Common myeloid progenitor, CD34-positive (primary cell): ENCODE measurements at places on chromosomes 2 and 18.
A peak's percentile ranks its signal among the peaks of the same experiment; 100 is the strongest.

DNA sequence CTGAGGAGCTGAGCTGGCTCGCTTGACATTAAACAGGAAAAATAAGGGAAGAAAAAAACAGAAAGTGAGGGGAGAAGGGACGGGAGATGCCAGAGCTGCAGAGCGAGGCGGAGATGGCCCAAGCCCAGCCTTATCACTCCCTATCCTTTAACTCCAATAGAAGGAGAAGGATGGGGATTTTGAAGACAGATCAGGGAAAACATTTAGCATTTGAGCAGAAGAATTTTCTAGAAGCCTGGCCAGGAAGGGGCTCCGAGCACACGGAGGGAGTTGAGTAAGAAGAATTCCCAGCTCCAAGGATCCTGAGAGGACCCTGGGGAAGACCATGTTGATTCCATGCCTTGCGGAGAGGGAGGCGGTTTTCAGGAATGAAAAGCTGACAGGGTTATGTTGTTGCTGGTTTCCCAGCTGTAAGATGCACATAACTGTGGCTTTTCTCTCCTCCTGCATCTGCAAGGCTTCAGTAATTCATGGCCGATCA is 35.6 kb downstream of the TWIST2 start:
- H3K4me1 ChIP-seq, result no peaks in the 10 kb centered on the region
- H3K4me3 ChIP-seq, result no peak overlapping the region
- no peak for DNase-seq

GRCh38 chr2:187550857-187551256 is 3.4 kb downstream of the TFPI start:
- no peaks in the 10 kb centered on the region for H3K27me3 ChIP-seq
- no peak overlapping the region for H3K27ac ChIP-seq
- H3K4me3 ChIP-seq, result no peak overlapping the region
- no peak for DNase-seq
- no peaks in the 10 kb centered on the region for H3K36me3 ChIP-seq

DNA sequence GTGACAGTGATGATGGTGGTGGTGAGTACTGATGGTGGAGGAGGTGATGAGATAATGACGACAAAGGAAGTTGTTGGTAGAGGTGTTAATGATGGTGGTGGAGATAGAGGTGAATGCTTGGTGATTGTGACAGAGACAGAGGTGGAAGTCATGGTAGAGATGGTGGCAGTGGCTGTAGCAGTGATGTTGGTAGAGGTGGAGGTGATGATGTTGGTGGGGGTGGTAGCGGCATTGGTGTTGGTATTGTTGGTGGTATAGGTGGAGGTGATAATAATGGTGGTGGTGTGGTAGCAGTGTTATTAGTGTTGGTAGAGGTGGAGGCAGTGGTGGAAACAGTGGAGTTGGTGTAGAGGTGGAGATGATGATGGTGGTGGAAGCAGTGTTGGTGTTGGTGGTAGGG is 36.4 kb downstream of the LYPD1 start:
- no peak overlapping the region for H3K27ac ChIP-seq
- no peaks in the 10 kb centered on the region for H3K36me3 ChIP-seq

GRCh38 chr2:231181860-231182512 is 16.4 kb upstream of the ARMC9 start:
- no peaks in the 10 kb centered on the region for H3K36me3 ChIP-seq
- peak overlapping the region; percentile 36 for H3K27ac ChIP-seq

- H3K27ac ChIP-seq, result no peak overlapping the region
- H3K4me3 ChIP-seq, result no peak overlapping the region
- H3K36me3 ChIP-seq, result no peaks in the 10 kb centered on the region
- H3K4me1 ChIP-seq, result no peaks in the 10 kb centered on the region
- H3K27me3 ChIP-seq, result no peaks in the 10 kb centered on the region
Observed at GRCh38 chr2:44573996-44574395, 212.2 kb downstream of the CAMKMT start.

DNA sequence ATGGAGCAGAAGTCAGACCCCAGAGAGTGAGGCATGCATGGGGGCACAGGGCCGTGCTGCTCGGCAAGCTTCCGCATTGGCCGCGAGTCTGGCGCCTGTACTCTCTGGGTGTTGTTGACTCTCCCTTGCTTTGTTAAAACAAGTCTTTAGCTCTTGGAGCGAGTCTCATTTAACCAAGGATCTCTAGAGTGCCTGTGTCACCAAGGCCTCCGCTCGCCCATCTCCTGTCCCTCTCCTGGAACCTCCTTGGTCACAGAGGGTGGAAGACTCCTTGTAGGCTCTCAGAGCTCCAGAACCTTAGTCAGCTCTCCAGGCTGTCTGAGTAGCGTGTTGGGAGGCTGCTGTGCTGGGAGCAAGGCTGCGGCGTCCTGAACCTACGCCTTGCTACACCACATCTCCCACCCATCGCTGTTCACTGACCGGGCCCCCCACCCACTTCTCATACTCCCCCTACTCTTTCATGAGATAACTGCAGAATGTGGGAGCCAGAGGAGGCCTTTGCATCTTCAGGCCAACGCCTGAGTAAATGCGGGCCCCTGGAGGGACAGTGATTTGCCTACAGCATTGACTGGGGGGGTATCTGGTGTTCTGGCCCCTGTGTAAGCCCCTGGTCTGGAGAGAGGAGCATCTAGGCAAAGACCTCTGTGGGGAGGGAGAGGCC is 66.1 kb downstream of the CIB4 start:
- H3K27me3 ChIP-seq, result peaks cover 21% of the 10 kb centered on the region
- H3K36me3 ChIP-seq, result no peaks in the 10 kb centered on the region
- no peak overlapping the region for H3K27ac ChIP-seq

- no peak overlapping the region for H3K4me3 ChIP-seq
- DNase-seq, result no peak
- no peaks in the 10 kb centered on the region for H3K27me3 ChIP-seq
- H3K36me3 ChIP-seq, result no peaks in the 10 kb centered on the region
- H3K27ac ChIP-seq, result no peak overlapping the region
Observed at GRCh38 chr2:883803-884748, 66.6 kb upstream of the SNTG2 start.

DNA sequence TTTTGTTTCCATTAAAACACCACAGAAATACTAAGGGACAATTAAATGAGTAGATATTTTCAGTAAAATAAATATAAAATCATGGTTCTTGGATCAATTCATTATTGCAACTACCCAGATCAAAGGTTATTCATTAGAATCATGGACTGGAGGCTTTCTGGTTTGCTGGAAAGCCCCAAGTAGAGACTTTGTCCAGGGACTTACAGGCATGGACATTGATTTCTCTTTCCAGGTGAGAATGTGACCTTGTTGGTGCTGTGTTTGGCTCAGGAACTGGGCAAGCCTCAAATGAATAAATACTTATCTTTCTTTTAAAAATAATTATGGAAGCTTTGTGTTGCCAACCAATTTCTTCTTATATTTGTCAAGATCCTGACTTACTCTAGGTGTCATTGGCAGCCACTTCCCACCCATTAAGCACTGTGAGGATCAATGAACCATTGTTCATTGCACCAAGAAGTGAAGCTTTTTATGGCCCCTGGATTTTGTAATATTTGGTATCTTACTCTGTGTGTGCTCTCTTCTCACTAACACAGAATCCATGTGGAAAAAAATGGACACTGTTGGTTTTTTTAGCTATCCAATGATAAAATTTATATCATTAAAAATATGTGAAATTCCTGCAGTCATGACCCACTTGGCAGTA is 205.8 kb upstream of the NRXN1 start:
- no peak overlapping the region for H3K27ac ChIP-seq
- no peaks in the 10 kb centered on the region for H3K36me3 ChIP-seq
- no peaks in the 10 kb centered on the region for H3K27me3 ChIP-seq
- H3K4me3 ChIP-seq, result no peak overlapping the region
- no peaks in the 10 kb centered on the region for H3K4me1 ChIP-seq
- no peak for DNase-seq

- H3K27ac ChIP-seq, result no peak overlapping the region
- no peaks in the 10 kb centered on the region for H3K4me1 ChIP-seq
- H3K4me3 ChIP-seq, result no peak overlapping the region
- peak; percentile 35 for DNase-seq
- H3K27me3 ChIP-seq, result no peaks in the 10 kb centered on the region
Observed at GRCh38 chr2:181051861-181052522, 71.6 kb downstream of the UBE2E3 start.
